ENCODE measurements at places on chromosomes 6 and 20.

- DNase-seq = no peak
Observed at GRCh38 chr6:144343701-144344428, 58.7 kb downstream of the UTRN start.

- DNase-seq = peak; percentile 57
Observed at GRCh38 chr6:53956068-53956711, 155.1 kb upstream of the MLIP start.

GRCh38 chr6:44456070-44456965 is 68.8 kb downstream of the CDC5L start:
- peak; percentile 78 for DNase-seq

GRCh38 chr6:143637691-143638090 is 40.1 kb upstream of the PHACTR2 start:
- no peak for DNase-seq

- DNase-seq = no peak
Observed at GRCh38 chr6:41647061-41647511, 8.8 kb downstream of the MDFI start.

- no peak for DNase-seq
Observed at GRCh38 chr6:99310553-99310952, 38.9 kb downstream of the FAXC start.

DNA sequence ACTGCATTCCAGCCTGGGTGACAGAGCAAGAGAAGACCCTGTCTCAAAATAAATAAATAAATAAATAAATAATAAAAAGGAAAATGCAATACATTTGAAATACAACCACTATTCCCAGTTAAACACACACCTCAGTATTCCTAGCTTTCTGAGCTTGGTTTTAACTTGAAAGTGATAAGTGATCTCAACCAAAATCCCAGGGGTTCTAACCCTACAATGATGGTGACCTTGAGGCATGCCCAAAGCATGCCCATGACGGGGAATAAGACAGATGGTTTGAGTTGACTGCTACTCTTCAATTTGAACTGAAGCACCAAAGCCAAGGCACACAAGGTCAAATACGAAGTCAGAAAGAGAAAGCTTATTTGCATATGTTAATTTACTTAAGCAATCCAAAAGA is 96.9 kb downstream of the ZFP64 start:
- no peak for DNase-seq

- no peak for DNase-seq
Observed at GRCh38 chr20:32281711-32282110, 4.3 kb downstream of the KIF3B start.

GRCh38 chr6:43489277-43490072 is 12.1 kb downstream of the TJAP1 start:
- no peak for DNase-seq

DNA sequence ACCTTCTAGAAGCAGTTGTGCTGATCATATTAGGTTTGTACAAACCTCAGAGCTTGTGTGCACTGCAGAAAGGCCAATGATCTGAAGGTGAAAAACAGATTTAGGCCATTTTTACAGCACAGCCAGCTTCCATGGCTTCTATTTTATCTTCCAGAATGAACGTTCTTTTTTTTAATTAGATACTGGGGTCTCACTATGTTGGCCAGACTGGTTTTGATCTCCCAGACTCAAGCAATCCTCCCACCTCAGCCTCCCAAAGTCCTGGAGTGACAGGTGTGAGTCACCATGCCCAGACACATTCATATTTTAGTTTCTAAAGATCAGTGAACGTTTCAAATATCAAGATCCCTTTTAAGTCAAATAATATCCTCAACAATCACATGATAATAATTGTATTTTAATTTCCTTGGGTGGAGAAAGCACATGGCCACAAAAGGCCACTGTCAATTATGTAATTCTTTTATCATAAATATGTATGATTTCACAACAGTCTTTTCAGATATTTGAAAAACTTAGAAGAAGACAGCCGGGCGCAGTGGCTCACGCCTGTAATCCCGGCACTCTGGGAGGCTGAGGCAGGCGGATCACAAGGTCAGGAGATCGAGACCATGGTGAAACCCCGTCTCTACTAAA is 326.7 kb upstream of the JARID2 start:
- DNase-seq = no peak

- peak; percentile 67 for DNase-seq
Observed at GRCh38 chr6:29847871-29848630, 20.4 kb downstream of the HLA-G start.

DNA sequence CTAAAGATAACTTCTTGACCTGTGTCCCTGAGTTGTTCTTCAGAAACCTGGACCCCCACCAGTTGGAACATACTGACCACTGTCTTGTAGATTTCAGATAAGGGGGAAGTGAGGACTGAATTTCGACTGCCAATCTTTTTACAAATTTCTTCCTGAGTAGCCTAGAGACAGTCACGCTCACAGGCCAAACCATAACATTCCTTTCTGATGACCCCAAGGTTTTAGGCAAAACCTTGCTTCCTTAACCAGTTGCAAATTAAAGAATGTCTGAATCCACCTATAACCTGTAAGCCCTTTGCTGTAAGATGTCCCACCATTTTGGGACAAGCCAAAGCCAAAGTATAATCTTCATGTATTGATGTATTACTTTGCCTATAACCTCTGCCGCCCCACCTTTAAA is 306.9 kb downstream of the LRFN2 start:
- no peak for DNase-seq

GRCh38 chr6:150065083-150065482 is 3.8 kb downstream of the ULBP3 start:
- DNase-seq = no peak

DNA sequence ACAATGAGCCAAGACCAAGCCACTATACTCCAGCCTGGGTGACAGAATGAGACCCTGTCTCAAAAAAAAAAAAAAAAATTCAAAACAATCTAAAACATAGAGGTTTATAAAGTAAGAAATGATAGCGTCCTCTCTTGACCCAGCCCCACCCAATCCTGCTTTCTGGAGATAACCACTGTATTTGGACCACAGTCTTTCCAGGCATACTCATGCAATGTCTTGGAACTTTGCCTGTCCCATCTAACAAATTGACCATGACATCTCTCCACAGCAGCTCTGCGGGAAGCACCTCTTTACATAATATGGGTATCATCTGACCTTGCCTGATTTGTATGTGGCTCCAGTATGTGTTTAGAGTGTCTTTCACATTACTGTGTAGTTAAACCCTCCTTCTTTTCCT is 9.1 kb upstream of the SHLD1 start:
- no peak for DNase-seq

DNA sequence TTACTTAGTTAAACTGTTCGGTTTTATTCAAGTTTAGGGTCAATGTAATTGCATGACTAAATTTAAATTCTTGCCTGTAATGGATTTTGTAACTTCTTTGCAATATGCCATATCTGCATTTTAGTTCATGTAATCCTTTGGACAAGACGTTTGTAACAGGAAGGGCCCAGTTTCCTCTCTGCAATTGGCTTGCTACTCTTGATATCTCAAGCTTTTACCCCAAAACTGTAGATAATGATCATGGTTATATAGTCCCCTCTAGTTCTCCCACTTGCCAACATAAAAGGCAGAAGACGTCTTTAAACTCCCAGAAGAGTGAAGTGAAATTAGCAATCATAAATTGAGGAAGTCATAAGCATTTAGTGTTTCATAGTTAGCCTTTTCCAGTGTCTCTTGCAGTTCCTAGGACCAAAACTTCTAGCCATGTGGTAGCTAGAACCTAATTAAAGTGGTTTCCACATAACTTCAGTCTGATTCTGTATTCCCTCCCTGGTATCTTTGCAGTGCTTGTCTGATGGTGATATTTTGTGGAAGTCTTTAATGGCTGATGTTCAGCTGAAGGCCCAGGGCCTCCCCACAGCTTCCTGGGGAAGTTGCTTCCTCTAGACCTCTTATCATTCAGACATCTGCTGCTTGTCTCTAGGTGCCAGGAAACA is 117.8 kb upstream of the SUPT3H start:
- DNase-seq = no peak
